NCI-H2227 treated with DMSO at 0.1 percent for 48 hours (cell line): ENCODE measurements at places on chromosomes 3 and 15.

DNA sequence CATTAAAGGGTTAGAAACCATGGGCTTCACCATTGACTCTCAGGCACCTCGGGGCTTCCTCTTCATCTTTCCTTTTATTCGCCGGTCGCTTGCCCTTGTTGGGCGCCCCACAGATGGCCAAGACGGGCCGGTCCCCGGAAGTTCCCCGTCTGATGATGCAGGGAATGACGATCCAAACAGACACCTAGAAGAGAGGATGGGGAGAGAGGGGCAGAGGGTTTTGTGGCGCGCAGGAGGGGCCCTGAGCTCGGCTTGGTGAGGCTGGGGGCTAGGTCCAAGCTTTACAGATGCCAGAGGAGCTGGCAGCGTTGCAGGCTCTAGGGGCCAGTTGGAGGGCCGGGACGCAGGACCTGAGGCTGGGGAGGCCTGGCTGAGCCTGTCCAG lies 532 bp upstream of the ESYT3 start:
- DNase-seq: no peak

- DNase-seq: no peak
Measured at GRCh38 chr3:73525591-73525990, 99.2 kb downstream of the PDZRN3 start.

- no peak for DNase-seq
Measured at GRCh38 chr3:18098960-18099587, 326.1 kb downstream of the SATB1 start.

DNA sequence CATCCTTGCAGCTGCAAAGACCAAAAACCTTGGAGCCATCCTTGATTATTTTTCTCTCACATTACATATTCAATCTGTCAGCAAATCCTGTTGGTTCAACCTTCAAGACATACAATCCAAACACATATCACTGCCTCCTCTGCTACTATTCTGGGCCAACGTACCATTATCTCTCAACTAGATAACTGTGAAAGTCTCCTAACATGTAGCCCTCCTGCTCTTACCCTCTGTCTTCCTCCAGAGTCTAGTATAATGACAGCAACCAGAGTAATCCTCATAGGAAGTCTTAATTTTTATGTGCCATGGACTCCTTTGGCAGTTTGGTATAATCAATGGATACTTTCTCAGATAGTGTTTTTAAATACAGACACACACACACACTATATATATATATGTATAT lies 27.6 kb downstream of the KPNA4 start:
- no peak for DNase-seq

GRCh38 chr3:195253923-195254432 lies 17.0 kb downstream of the XXYLT1 start:
- DNase-seq: no peak

DNA sequence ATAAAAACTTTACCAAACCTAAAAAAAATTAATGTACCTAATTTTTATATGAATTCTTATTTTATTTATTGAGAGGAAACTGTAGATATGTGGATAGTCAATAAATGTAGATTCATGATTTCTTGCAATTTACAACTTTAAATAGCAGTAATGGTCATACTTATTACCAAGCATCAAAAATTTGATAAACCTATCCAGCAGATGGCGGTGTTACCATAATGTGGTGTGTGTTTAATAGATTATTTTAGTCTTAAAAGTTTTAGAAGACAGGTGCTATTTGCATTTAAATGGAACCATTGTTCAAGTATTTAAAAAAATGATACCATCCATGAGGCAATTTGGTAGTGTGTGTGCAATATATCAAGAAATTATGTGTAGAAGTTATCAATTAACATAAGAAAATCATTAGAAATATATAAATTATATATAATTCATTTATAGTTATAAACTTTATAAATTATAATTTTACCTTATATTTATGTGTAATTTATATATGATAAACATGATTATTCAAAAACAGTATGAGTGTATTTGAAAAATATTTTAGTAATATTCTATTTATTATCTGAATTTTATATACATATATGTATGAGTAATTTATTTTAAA lies 176.0 kb upstream of the BCHE start:
- DNase-seq: no peak
